Inflammatory macrophage (primary cell): ENCODE measurements at places on chromosomes 5 and 9.

- DNase-seq = no peak
Measured at GRCh38 chr9:16670791-16671190, 199.7 kb downstream of the BNC2 start.

- no peak for DNase-seq
Measured at GRCh38 chr5:38739011-38739704, 106.7 kb upstream of the OSMR start.

DNA sequence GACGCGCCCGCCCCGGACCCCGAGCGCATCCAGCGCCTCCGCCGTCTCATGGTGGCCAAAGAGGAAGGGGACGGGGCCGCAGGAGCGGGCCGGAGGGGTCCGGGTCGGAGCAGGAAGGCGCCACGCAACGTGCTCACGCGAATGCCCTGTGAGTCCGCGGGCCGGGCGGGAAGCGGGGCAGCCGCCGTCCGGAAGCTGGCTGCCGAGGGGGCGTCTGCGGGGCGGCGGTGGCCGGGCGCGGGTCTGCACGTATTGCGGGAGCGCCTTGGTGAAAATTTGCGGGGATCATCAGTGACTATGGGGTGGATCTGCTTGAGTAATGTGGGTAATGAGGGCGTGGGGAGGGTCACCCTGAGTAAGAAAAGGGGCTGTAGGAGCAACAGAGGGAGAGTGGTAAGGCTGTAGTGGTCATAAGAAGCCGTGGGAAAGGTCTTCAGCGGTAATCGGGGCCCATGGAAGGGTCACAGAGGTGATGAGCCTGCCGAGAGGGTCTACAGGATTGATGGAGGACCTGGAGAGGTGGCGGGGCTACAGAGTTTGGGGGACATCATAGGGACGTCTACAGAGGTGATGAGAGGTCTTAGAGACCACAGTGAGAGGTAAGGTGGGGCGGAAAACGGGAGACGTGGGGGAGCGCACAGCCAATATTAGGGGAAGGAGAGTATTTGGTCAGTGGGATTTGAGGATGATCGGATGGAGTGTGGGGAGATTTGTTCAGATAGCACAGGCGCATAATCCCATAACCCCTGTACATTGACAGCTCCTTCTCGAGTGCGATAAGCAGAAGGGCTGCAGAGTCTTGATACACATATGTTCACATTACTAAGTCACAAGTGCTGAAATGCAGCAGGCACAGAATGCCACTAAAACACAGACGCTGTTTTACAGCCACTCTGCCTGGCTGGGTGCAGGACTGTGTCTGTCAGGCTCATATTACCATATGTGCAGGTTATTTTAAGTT, 819 bp downstream of the LSM11 start:
- DNase-seq = peak; percentile 26

DNA sequence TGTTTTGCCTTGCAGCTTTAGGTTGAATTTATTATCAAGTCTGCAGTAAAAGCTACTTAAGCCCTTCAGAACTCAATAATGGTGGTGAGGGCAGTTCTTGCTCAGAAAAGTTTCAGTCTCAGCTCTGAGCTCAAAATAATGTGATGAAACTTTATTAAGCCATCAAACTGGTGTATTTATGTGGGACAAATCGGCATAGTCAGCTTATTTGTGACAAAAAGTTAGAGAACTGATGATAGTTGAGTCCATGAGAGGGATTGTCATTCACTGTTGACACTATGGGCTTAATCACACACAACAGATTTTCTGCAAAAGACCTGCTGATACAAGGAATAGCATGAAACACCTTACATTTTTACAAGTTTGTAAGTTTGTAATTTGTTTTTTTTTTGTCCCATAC, 9.4 kb downstream of the SRD5A1 start:
- DNase-seq = no peak

- DNase-seq = peak; percentile 36
Measured at GRCh38 chr5:138177941-138178515, 402 bp downstream of the BRD8 start.

DNA sequence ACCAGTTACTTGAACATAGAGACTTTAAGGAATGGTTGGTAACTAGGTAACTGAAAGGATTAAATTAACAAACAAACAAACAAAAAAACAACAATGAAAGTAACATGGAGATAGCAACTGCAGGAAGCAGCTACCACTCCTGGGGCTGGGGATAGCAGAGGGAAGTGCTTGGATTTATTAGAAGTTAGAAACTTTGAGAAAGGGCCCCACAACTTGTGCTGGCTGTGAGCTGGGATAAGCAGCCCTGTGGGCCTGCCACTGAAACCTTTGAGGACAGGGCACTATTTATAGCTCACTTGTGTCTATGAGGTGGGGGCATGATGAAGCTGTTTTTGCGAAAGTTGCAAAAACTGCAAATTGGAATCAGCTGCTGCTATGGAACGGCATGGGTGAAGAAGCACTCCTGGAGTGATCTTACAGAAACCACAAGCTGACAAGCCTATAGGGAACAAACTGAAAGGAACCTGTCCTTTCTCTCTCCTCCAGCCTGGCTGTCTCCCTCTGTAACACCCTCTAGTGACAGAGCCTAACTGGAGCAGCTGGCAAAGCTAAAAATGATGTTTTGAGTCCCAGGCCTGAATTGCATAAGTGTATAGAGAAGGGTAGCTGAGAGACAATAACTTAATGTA, 91.4 kb upstream of the RANBP6 start:
- peak; percentile 47 for DNase-seq

DNA sequence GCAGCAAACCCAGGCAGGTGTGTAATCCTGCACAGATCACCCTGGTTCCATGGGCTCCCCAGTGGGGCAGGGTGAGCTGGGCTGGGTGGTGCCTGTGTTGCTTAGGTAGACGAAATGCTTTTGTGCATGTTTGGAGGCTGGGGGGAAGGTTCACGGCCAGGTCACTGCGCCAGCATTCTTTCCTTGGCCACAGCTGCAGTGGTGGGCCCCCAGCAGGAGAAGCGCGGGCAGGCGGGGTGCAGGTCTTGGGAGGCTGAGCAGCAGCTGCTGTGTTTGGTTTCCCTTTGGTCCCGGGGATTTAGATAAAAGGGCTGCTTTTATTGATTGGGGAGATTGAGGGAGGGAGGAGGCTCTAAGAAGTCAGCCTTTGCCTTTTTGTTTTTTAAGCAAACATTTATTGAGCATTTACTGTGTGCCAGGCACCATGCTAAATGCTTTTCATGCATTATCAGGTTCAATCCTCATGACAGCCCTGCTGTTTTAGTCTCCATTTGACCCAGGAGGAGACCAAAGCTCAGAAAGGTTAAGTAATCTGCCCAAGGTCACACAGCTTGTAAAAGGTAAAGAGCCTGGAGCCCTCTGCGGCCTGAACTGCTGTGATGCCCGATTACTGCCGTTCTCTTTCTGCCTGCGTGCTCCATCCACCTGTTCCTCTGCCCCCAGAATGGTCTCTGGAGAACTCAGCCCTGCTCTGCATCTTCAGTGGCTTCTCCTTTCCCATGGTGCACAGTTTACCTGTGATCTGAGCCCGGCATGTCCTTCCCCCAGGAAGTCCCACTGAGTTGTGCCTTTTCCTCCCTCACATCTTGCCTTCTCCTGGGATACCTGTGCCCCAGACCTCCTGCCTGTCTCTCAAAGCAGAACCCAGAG, 94.4 kb downstream of the MACROH2A1 start:
- no peak for DNase-seq

DNA sequence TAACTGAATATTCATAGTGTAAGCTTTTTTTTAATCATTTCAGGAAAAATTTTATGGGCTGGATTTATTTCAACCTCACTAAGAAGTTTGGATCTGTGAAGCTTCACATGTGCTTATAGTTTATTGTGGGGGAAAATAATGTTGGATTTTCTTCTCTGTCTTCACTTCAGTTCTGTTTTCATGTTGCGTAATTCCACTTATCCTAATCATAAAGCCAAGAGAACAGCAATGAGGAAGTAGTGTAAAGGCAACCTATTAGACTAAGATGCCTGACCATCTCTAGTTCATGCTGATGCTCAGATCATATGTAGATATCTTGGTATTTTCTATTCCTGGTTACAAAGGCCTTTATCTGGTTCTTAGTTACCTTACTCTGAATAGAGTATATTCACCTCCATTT, 50.0 kb downstream of the CD180 start:
- peak; percentile 27 for DNase-seq

DNA sequence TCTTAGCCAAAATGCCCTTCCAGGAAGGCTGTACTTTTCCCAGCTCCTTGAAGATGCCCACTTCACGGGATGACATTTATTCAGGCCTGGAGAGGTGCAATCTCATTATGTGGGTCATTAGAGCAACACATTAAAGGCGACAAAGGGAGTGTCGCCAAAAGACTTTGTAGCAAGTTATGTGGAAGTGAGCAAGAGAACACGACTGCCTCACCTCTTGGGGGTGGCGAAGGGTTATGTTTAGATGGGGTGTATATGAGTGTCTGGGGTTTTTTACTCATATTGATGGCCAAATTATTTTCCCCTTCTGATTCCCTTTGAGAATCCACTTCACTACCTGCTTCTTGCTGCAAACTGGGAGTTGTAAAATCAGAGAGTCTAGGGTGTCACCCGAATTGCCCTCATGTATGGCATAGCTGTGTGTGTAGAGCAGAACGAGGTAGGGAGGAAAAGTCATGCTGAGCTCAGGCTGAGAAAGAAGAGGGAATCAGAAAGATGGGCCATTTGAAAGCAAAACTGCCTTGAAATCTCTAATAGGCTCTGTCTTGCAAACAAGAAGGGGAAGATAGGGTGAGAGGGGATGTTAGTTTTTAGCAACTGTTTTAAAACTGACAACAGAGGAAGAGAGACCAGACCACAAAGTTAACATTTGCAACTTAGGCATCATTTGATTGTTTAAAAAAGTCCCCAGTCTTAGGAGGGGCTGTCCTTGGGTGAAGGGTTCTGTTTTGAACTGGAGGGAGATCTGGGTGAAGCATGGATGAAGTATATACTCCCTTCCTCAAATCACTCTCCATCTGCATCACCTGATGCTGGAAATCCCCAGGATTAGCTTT, 97.1 kb upstream of the IL12B start:
- DNase-seq = no peak

DNA sequence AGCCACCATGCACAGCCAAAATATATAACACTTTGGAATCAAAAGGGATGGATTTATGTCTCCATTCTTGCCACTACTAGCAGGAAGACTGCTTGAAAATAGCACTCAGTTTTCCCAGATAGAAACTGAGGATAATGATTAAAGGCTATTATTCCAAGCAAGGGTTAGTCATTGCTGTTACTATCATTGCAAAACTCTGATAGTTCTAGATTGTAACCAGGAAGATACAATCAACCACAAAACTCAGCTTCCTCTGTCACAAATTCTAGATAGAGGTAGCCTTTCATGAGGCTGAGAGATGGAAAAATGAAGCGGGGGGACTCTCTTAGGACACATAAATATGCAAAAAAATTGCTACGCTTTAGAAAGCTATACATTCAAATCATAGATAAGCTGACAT, 3.1 kb downstream of the ANXA1 start:
- DNase-seq = peak; percentile 51

DNA sequence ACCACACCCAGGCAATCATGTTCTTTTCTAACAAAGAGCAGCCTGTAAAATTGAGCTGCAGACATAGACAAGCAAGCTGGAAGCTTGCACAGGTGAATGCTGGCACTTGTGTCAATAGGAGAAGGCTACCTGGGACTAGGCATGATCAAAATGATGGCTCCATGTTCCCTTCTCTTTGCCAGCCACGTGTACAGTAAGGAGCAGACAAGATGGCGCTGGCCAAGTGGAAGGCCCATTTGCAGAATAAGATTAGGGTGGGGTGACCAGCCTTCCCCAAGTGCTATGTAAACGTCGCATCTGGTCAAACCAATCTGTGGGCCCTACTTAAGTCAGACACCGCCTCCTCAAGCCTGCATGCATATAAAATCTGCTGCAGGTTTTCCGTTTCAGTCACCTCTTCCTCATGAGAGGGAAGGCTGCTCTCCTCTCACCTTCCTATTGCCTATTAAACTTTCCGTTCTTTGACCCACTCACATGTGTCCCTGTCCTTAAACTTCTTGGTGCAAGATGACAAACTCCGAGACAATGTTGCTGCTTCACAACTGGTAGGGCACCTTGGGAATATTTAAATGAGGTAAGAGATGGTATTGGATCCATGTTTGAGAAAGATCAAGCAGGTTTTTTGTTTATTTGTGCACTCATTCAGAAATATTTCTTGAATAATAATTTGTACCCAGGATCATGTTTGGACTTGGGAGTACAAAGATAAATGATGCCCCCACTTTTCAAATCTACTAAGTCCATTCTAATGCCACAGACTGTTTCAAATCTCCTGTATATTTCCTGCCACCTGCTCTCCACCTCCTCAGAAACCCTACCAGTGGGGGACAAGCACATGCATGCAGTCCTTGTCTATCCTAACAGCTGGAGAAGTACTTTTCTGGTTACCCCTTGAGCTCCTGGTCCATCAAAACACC, 30.7 kb upstream of the TGFBR1 start:
- DNase-seq = no peak

GRCh38 chr9:75855509-75855908, 35.0 kb upstream of the PCSK5 start:
- DNase-seq = no peak

- DNase-seq = peak; percentile 62
Measured at GRCh38 chr5:160507221-160507721, 85.6 kb downstream of the PTTG1 start.

DNA sequence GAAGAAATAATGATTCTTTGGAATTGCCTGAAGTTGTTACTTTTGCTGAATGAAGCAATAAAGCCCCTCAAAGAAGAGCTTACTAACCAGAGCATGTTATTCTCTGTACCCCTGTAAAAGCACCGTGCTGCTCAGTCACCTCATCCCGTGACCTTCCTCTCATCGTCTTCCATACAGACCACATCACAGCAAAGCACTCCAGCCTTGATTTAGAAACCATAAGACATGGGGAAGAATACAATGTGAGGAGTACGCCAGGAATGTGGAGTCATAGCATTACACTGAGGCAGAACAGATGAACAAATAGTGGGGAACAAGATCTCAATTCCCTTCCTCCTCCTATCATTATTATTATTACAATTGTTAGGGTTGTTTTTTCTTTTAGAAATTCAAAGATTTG, 49.1 kb downstream of the ERAP1 start:
- DNase-seq = no peak

GRCh38 chr5:125521289-125521688, 774.9 kb upstream of the ZNF608 start:
- no peak for DNase-seq

DNA sequence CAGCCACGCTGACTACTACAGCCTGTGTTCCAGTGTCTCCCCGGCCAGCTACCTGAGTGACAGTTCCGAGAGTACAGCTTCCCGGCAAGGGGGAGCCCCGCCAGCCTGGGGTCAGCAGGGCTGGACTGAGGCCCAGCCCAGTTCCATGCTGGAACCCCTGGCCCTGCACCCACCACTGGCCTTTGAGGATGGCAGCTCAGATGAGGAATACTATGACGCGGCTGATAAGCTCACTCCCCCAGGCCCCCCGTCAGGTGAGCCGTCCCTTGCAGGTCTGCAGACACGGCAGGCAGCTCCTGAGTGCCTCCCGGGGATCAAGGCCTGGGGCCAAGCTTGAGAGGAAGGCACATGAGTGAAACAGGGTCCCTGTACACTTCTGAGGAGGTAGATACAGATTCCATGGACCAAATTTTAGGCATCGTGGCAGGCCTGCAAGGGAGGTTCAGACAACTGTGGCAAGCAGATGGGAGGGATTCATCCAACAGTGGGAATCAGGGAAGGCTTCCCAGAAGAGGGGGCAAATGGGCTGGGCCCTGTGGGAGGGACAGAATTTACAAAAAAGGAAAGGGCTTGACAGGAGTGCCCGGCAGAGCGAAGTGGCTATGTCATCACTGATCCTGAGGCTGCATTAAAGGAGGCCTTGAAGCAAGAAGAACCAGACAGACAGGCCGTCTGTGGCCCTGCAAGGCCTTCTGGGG, 12.8 kb upstream of the TRMT10B start:
- no peak for DNase-seq

GRCh38 chr5:163938595-163938994, 433.2 kb downstream of the MAT2B start:
- peak; percentile 61 for DNase-seq
